ENCODE measurements at places on chromosomes 11 and 22.

GRCh38 chr11:8293171-8293570 is 29.5 kb upstream of the LMO1 start:
- no peak for DNase-seq

- no peak for DNase-seq
These were observed 119.4 kb upstream of the CLPB start for GRCh38 chr11:72553706-72554105.

DNA sequence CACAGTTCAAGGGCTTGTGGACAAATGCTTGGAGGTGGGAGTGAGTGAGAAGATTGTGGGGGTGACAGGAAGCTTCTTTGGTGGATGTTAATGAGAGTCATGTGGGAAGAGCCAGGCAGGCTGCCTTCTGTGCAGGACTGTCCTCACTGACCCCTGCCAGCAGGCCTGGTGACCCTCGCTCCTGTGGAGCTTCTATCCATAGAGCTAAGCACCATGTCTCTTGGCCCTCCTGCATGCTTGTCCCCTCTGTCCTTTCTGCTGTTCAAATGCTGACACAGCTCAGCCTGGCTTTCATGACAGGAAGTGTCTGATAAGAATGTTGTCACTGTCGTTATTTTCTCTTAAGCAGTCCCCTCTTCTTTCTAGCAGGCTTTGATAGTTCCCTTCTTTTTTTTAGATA is 37.6 kb downstream of the NAT10 start:
- no peak for DNase-seq

DNA sequence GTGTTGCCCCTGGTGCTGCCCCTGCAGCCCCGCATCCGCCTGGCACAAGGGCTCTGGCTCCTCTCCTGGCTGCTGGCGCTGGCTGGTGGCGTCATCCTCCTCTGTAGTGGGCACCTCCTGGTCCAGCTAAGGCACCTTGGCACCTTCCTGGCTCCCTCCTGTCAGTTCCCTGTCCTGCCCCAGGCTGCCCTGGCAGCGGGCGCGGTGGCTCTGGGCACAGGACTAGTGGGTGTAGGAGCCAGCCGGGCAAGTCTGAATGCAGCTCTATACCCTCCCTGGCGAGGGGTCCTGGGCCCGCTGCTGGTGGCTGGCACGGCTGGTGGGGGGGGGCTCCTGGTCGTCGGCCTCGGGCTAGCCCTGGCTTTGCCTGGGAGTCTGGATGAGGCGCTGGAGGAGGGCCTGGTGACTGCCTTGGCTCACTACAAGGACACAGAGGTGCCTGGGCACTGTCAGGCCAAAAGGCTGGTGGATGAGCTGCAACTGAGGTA is 278 bp downstream of the ROM1 start:
- DNase-seq: no peak

DNA sequence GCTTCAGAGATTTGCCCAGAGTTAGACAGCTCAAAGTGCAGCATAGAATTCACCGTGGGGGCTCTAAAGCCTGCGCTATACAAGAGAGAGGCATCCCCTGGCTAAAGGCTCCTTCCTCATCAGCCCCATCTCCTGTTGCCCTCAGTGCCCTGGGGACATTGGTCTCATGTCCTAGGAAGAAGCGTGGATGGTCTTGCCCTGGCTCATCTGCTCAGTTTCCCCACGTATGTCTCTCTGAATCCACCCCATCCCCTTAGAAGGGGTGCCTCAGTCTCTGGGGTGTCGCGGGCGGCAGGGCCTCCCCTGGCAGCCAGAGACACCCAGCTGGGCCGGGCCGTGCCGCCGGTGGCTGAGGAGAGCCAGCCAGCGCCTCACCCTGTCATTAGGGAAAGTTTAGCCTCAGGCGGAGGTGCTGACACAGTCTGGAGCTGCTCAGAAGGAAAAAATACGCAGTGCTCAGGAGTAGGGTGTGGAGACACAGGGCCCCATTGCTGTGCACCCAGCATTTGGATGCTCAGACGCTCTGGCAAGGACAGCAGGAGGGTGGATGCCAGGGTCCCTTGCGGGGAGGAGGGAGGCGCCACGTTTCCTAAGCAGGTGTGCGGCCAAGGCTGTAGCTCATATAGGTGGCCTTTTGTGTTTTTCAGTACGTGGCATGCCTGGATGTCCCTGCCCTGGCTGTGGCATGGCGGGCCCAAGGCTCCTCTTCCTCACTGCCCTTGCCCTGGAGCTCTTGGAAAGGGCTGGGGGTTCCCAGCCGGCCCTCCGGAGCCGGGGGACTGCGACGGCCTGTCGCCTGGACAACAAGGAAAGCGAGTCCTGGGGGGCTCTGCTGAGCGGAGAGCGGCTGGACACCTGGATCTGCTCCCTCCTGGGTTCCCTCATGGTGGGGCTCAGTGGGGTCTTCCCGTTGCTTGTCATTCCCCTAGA is 1.3 kb downstream of the SLC39A13 start:
- no peak for DNase-seq

DNA sequence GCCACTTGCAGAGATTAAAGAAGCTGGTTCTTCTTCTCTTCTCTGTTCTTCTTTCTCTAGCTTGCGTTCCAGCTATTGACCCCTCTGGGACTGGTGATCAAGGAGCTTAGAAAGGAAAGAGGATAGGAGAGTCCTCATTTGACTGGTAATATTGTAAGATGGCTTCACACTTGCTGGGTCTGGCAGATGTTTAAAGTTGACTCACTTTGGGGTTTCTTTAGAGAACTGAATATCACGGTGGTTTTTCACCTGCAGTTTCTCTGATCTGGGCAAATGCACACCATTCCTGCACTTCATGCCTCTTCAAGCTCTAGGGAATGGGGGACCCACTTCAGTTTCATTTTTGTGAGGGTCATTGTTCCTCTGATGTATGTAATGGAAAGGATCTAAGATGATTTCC is 41.8 kb upstream of the DEUP1 start:
- no peak for DNase-seq

DNA sequence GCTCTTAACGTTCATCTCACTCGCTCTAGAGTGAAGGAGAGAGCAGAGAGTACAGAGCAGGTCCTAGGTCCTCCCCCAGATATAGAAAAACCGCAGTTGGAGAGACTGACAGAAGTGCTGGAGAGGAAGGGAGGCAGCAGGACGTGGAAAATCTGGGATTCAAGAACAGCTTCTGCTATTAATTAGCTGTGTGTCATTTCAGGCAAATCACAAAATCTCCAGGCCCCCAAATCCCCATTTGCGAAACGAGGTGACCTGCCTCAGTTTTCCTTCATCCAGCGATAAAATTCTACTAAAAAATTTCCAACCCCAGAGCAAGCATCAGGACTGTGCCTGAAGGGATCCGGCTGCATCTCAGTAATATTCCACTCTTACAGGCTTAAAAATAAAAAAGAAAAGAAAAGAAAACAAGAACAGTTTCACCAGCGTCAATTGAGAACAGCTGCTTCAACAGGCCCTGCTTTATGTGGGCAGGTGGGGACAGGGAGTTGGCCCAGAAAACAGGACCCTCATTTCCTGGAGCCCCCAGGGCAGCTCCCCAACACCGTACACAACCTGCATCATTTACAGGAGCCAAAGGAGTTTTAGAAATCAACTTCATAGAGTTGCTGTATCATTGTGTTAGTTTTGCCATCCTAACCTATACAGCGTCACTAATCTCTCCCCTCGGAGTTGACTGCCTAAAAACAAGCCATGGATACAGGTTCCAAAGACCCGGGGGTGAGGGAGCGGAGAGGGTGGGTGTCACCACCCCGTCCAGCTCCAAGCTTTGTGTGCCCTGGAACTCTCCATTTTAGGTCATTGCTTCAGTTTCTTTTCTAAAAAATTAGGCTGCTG is 2.3 kb upstream of the MALAT1 start:
- DNase-seq: no peak

GRCh38 chr11:85086504-85087284 is 540.5 kb downstream of the DLG2 start:
- DNase-seq: no peak

DNA sequence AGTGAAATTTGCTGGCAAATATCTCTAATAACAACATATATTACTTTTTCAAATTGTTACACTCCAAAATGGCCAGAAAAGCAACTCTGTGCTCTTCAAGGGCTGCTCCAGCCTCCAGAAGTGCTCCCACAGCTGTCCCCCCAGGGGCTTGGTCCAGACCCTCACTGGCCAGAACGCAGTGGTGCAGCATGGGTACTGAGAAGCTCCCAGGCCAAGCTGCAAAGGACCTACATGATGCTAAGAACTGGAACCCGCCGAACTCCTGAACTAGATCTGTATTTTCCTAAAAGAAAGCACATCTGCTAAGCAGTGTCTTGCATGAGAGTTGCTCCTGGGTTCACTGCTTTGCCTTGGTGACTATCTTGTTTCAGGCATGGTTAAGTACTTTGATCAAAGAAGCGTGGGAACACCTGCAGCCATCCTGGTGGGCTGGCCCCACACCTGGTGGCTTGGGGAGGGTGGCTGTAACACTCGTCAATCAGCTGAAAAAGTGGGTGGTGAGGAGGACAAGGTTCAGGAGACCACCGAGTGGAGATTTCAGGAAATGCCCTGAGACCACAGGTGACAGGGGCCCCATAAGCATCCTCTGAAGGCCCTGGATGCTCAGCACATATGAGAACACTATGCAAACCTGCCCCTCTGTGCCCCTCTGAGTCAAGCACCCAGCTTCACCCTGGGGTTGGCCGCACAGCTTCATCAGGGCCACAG is 72.7 kb upstream of the PITPNB start:
- no peak for DNase-seq

DNA sequence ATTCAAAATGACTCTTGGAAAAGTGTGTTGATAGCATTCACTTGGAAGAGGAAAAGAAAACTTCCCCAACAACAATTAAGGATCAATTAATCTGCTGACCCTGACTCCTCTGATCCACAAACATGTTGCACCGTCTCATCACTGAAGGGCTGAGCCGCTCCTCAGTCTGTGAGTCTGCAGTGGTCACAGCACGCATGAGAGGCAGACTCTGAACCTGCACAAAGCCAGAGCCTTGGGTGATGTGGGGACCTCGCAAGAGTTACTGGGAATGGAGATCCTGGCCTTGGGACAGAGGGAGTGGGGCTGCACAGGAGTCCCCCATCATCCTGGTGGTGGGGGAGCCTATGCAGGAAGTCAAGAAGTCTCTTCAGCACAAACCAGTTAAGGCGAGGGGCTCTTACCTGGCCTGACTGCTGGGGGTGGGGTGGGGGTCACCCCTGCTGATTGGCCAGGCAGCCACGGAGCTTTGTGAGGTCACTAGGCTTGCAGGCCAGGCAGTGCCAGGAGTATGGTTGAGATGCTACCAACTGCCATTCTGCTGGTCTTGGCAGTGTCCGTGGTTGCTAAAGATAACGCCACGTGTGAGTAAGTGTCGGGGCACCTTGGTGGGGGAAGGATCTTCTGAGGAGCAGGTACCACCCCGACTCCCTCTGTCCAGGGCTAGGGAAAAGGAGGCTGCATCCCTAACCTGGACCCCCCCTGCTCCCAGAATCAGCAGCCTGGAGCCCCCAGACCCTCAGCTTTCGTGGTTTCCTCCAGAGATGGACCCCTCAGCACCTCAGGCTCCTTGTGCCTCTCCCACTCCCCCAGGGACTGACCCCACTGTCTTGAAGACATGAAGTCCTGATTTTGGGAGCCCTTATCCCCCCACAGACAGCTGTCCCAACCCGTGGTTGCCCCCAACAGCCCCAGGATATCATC is at the start of gene ACR:
Gene ACR, plus strand, starts transcription at position 477 of the 921 bp plus-strand sequence. Its CDS starts 32 bp downstream, at position 509.
- no peak for DNase-seq

- no peak for DNase-seq
These were observed 24.8 kb downstream of the ARVCF start for GRCh38 chr22:19991645-19992451.

DNA sequence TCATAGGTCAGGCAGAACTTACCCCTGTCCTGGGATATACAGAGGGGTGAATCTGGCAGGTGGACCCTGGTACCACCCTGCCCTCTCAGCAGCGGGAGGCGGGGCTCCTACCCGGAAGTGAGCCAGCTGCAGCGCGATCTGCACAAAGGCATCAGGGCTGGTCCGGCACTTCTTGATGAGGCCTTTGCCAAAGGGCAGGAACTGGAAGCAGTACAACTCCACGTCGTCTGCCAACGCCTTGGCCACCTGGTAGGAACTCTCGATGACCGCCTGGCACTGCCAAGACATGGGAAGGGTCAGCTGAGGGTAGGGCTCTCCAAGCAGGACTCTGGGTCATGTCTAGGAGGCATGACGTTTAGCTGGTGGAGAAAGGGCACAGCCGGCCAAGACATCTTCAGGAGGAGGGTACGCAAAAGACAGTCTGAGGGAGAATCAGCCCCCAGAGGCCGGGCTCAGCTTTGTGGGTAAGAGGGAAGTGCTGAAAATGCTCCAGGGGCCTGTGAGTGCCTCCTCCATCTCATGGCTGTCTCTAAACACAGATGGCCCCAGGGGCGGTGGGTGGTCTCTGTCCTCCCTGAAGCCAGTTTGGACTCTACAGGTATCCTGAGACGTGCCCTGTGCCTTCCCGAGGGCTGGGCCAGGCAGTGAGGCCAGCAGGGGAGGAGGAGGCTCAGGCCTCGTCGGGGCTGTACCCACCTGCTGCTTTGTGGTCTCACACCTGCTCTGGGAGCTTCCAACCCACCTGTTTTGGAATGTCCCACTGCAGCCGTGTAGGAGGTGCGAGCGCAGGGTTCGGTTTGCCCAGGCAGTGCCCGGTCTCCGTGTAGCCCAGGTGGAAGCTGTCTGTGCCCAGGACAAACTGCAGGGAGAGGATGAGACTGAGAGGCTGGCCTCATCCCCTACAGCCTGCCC is 6.7 kb downstream of the CPT1B start:
- no peak for DNase-seq

- no peak for DNase-seq
These were observed 106.7 kb downstream of the ETS1 start for GRCh38 chr11:128480665-128481064.

DNA sequence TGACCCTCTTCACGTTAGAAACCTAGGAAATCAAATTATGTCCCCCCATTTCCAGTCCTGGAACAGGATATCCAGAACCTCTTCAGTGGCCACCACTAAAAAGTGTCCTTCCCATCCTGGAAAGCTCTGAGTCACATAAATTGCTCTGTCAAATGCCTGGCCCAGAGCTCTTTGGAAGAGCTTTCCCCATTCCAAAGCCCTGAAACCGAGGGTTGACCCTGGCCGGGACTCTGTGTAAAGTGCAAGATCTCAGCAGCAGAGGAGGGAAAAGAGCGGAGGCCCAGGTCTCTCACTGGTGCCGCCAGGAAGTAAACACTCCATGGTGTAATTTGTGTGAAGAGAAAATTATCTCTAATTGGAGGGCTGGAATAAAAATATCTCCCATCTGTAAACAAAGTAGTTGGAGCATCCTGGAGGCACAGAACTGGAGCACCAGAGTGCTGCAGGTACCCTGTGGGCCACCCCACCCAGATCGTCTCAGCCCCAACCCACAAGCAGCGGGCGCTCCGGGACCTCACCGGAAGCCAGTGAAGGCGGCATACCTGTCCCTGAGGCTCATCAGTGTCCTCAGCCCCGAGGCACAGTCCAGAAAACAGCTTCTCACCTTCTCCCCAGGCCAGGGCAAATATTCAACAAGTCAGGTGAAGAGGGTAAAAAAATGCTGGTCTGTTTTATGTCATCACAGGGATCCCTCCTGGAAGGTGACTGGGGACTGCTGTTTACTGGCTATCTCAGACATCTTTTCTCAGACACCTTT is 4.7 kb upstream of the JAM3 start:
- no peak for DNase-seq

- DNase-seq: no peak
These were observed 22.0 kb upstream of the CABP2 start for GRCh38 chr11:67545280-67545679.

Measured in memory B cell (primary cell).